ENCODE measurements at places on chromosomes 5 and 9.

DNA sequence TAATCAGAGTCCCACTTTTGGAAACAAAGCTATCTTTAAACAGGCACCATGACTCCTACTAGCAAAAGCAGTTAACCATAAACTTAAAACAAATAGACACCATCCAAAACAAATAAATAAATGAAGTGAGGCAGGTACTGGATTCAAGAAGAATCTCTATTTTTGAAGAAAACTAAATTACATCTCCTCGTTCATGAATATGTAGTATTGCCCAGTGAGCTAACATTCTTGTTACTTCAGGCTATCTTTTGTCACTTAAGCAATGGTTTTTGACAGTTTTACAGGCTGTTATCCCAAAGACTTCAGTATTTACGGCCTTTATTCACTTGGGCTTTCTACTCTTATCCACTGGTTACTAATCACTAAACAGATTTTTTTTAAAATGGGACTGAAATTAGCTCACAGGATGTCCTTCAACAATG, 242.5 kb downstream of the MLLT3 start:
- no peak for DNase-seq

DNA sequence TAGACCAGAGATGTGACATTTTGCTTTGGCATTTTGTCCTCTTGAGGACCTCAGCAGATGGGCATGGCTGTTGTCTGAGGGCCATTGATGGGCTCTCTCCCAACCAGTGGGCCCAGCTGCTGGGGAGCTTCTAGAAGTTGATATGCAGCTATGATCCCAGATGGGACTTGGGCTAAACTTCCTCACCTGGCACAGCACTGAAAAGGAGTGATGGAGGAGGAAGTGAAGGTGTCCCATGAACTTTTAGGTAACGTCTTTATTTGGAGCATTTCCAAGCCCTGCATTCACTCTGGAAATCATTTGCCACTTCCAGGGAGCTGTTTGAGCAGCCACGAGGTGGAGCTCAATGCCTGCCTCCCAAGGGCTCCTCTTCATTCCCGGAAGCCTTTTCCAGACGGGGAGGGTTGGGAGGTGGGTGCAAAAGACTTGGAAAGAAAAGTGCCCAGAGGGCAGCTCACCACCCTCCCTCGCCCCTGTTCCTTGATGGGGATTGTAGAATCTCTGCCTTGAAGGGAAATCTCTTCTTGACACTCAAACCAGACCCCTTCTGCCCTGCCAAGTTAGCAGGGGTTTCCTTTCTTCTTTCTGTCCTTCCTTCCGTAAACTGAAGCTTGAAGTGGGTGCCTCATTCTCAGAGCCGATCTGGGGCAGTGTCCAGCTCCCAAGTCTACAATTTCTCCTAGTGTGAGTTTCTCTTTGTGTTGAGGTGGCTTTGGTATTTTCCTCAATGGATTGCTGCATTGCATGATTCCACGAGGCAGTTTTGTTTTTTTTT, 18.1 kb upstream of the NEUROG1 start:
- no peak for DNase-seq

DNA sequence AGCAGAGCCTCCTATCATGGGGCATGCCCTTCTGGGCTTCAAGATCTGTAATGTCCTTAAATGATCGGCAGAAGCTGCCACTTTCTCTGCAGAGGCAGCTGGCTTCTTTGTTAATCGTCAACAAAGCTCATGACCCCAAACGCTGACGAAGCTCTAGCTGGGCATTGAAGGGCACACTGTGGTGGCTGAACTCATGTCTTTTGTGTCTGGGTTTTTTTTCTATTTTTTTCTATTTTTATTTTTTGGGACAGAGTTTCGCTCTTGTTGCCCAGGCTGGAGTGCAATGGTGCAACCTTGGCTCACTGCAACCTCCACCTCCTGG, 65.2 kb upstream of the ASS1 start:
- no peak for DNase-seq

DNA sequence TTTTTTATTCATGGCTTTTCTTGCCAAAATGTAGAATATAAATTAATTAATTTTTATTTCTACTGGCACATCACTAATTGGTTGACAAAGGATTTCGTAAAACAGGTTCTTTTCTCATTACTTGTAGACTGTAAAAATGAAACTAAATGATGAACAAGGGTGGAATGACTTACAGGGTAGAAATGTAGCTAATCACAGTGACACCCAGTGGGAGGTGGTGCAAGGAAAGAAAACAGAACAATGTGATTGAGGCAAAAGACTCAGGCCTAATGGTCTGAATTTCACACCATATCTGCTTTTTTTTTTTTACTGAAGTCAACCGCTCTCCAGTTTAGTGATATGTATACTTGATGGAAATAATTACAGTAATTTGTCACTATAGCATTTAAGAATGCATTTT, 28.9 kb downstream of the GABRG2 start:
- no peak for DNase-seq

GRCh38 chr9:71929223-71929622, 17.8 kb downstream of the C9orf85 start:
- no peak for DNase-seq

DNA sequence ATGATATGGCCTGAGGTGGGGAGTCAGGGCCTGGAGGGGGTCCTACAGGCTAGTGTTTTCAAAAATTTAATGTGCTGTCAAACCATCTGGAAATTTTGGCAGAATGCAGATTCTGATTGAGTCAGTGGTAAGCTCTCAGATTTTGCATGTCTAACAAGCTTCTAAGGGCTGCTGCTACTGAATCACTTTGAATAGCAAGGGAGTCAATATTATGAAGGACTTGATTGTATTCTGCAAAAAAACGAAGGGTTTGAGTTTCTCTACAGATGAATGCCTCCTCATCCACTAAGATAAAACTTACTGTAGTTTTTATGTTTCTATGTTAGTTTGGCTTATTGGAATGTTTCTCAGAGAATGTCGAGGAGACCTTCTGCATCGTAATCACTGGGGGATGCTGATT, 179.5 kb downstream of the TMEM38B start:
- DNase-seq: no peak

DNA sequence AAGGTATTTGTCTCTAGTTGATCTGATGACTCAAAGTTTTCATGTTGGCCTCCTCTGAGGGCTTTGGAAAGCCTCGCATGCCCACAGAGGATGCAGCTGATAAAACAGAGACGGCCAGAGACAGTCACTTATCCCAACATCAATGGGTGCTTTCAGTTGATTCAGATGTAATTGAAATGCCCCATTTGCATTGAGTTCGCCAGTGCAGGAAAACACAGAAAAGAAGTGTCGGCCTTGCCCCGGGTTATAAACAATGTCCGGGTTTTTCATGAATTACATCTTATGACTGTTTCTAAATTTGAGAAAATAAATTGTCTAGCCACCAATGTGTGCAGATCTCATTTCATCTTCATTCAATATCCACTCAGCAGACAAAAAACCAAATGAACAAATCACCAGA, 42.2 kb upstream of the ICE1 start:
- no peak for DNase-seq

DNA sequence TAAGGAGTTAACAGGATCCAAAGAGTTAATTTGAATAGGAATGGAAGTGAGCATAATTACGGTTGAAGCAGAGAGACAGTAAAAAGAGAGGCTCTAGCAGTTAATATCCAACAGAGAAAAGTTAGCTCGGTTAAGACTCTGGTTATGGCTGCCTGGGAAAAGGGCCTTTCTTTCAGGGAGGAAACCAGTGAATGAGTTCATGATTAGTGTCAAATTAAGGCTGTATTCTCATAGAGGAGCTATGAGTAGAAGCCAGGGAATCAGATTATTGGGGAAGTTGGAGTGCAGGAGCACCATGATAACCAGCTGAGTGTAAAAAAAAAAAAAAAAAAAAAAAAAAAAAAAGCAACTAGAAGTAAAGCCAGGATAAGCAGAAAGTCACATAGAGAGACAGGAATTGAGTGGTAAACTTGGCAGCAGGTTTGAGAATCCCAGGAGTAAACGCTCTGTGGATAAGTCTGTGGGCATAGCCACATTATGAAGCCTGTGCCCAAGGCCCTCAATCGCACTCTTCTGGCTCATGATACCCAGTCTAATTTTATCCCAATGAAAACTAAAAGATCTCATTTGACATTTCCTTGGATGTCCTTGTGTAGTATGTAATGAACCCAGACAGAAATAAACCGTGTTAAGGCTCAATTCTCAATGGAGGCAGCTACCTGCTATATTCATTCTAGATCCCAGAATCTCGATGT, 372.6 kb upstream of the MPDZ start:
- no peak for DNase-seq

DNA sequence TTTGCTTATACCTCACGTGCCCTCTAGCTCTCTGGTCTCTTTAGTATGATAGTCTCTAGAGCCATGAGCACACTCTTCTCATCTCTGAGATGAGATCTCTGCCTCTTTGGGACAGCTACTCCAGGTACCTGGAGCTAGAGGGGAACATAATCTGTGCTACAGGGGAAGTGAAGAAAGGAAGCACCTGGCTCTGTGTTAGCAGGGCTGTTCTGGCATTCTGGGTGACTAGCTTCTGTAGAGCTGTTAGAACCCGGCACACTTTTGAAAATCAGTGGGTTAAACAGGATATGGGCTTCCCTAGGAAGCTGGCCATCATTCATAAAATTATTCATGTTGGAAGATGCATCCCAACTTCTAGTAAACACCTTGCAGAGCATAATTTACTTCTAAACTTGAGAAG, 224.8 kb downstream of the MCTP1 start:
- no peak for DNase-seq

DNA sequence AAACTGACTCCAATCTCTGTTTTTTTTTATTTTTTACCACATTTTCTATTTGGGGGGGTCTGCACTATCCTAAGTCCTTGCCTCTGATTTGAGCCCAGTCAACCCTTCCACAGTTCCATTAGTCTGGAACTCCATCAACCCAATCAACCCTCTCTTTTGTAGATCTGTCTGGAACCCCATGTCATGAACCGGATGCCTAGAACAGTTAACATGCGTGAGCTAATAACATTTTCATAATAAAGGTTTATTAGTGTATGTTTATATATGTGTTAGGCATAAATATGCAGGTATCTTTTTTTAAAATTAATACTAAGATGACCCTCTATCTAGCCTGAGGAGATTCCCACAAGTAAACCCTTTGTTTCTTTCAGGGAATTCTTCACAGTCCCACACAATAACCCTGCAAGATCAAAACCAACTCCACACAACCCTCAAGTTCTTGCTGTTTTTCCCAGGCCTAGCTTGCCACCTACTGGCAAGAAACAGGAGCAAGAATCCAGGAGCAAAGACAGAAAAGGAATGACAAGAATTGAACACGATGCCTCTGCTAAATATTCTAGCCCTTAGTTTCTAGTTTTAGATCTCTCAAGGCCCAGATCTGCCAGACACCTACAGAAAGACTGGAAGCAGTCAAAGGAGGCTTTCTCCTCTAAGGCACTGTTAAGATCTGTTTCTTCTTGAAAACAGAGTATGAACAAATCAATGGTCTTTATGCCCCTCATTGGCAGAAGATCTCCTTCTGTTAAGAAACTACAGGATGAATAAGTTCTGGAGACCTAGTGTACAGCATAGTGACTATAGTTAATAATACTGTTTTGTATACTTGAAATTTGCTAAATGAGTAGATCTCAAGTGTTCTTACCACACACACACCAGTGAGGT, 100.4 kb downstream of the TRIM36 start:
- no peak for DNase-seq

GRCh38 chr9:764105-764524, 77.4 kb upstream of the DMRT1 start:
- no peak for DNase-seq

- no peak for DNase-seq
Measured at GRCh38 chr5:175288048-175288621, 155.8 kb downstream of the DRD1 start.

- DNase-seq: no peak
Measured at GRCh38 chr5:141560151-141560550, 58.6 kb downstream of the DIAPH1 start.

GRCh38 chr5:62299600-62299999, 6.4 kb upstream of the KIF2A start:
- no peak for DNase-seq

DNA sequence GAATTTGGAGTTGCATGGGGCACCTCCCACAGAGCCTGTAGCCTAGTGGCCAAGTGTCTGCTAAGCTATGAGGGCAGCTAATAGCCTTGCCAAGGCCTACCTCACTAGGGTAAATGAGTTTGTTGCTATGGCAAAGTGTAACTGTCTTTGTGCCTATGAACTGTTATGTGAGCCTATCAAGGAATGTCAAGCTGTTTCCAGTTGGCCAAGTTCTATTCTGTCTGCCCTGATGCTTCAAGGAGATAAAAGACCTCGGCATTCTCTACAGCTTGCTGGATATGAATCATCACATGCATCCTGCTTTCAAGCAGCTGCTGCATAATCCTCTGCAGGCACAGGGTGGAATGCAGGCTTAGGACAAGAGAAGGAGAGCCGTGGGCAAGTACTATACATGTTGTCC, 69.8 kb upstream of the CCDC112 start:
- DNase-seq: no peak

GRCh38 chr5:78568212-78568611, 80.4 kb downstream of the LHFPL2 start:
- DNase-seq: no peak

- no peak for DNase-seq
Measured at GRCh38 chr5:36301858-36302603, at the start of gene RANBP3L. TSS of gene RANBP3L (minus strand) at chr5:36301902. CDS start at chr5:36301416, 486 bp downstream.

GRCh38 chr5:92353107-92354030, 970.3 kb upstream of the ARRDC3 start:
- no peak for DNase-seq

- DNase-seq: no peak
Measured at GRCh38 chr5:116152169-116152568, 67.3 kb downstream of the COMMD10 start.

GRCh38 chr5:91419571-91420537, 36.7 kb upstream of the ARRDC3 start:
- DNase-seq: no peak

DNA sequence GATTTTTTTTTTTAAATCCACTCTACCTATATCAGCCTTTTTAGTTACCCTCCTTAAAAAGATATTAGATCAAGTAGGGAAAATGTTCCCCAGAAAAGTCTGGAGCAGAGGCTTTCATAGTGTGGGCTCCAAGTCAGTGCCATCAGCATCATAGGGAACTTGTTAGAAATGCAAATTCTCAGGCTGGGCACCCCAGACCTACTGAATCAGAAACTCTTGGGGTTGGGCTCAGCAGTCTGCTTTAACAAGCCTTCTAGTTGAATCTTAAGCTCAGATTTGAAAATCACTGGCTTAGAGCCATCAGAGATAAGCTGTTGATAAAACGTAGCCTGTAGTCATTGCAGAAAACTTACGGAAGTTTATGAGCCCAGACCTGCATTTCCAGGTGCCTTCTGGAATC, 140.1 kb downstream of the TMEM38B start:
- DNase-seq: no peak
